Left colon (tissue), 2 donors: ENCODE measurements at places on chromosomes 3 and 15.

DNA sequence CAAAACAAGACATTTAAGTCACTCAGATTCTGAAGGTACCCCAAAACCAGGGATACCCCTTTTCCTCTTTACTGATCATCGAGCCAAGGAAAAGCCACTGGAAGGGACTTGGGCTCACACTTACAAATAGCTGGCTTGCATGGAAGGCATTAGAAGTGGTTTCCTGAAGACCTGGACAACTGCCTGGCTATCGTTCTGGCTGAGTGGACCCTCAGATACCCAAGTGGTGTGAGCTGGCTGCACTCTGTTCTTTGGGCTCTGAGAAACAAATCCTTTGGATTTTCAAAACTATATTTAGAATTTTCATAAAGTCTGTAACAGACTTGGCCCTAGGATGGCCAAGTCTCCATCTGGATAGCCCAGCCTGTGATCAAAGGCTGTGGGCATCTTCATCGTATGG is 110.1 kb upstream of the CTDSPL start:
- DNase-seq, result no peak

DNA sequence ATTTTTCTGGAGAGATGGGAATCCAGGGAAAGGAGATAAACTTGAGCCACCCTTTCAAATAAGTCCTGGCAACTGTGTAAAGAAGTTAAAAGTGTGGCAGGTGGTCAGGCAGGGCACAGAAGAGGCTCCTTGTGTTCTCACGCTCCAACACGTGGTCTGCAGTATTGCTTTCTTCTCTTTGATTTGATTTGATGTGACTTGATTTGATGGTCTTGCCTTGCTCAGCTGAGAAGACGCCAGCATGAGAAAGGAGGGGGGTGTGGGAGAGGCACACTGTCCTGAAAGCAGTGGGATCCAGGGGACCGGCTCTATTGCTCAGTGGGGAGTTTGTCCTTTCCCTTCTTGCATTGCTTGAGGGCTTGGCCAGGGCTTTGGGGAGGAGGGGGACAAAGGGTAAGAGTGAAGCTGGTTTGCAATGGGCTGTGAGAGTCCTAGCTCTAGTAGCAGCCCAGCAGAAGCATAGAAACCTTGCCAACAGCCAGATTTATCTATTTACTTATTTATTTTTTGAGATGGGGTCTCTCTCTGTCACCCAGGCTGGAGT is 25.7 kb upstream of the NEO1 start:
- DNase-seq, result no peak

- no peak for DNase-seq
Measured at GRCh38 chr15:64667736-64668161, 107.6 kb downstream of the RBPMS2 start.

DNA sequence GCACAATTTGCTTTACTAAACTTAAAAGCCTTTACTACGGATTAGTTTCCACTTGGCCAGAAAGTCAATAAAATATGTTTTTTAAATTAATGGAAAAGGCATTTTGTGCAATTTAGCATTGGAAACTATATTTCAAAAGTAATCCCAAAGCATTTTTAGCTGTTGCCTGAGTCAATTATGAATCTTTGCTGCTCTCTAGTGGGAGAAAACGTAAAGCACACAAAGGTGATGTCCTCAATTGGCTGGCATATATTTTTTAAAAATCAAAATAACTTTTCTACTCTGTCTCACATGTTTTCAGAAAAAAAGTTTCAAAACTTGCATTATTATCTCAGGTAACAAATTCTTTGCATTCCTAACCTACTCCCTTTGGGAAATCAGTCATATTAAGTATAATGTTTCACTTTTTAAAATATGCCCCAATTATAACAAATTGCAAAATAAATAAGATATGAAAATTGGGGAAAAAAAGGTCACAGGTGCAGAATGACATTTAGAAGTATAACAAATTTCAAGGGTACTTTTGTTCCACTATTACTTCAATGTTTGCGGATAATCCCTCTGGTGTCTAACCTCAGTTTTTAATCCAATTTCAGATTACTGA is 47.2 kb upstream of the TEX55 start:
- DNase-seq, result no peak

- DNase-seq, result no peak
Measured at GRCh38 chr3:73484656-73485248, 140.0 kb downstream of the PDZRN3 start.

DNA sequence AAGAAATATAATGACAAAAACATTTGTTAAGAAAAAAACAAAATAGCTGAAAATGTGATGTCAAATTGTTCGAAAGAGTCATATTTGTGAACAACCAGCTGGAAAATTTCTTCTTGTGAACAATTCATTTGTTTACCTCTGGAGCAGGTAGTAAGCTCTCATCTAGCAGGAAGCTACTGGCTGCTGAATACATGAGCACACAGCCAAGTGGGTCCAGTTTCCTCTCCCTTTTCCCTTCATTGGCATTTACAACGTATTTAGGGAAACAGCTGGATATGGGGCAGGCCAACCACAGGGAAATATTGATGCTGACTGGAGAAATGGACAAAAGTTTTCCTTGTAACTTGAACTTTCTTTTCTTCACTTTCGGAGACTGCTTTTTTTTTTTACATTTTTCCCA is 1354.7 kb upstream of the EPHA6 start:
- no peak for DNase-seq

DNA sequence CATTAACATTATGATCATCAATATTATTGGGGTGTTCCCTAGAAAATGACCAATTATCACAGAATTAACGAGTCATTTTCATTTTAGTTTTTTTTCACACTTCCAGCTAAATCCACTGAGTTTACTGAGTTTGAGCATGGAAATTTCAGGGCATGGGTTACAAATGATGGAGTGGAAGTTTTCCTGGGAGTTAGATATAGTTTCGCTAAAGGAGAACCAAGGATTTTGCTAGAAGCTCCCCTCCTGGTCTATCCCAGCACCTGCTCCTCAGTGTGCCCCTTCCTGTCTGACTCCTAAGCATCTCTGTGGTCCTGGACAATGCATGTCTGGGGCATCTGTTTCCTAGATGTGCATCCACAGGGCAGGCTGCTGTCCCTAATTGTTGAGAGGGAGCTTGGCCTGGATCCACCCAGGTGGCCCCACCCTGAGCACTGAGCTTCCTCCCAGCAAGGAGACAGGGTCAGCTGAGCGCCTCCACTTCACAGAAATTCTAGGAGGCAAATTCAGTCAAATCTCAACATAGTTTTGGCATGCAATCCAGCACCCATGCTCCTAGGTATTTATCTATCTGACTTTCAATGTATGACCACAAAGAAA is 102.3 kb upstream of the GOLGA6L6 start:
- DNase-seq, result no peak

DNA sequence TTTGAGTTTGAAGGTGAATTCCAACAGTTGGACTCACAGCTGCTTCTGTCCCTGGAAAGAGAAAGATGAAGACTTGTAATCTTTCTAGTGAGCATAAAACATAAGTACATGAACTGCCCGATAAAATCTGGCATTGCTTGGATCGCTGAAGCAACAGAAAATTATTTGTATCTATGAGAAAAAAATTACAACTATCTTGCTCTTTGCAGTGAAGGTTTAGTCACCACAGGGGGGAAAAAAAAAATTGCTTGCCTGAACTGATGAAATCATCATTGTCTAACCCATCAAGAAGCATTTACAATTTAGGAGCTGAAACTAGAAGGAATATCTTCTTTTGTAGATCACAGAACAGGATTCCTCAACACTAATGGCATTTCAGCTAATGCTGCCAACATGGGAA is 20.0 kb downstream of the TMEM207 start:
- DNase-seq, result no peak

- DNase-seq, result no peak
Measured at GRCh38 chr3:14211621-14212020, 33.0 kb downstream of the LSM3 start.

- no peak for DNase-seq
Measured at GRCh38 chr15:55401786-55402246, 6.3 kb downstream of the CCPG1 start.

DNA sequence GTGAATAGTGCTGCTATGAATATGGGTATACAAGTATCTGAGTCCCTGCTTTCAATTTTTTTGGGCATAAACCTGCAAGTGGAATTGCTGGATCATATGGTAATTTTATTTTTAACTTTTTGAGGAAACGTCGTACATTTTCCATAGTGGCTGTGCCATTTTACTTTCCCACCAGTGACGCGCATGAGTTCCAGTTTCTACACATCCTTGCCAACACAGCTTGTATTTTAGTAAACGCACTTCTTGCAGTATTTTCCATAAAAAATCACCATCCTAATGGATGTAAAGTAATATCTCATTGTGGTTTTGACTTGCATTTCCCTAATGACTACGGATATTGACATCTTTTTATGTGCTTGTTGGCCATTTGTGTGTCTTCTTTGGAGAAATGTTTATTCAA is 105.0 kb downstream of the NFKBIZ start:
- DNase-seq, result no peak

GRCh38 chr15:62788224-62788623 is 254.3 kb upstream of the TPM1 start:
- DNase-seq, result no peak

GRCh38 chr3:148307443-148307843 is 390.3 kb upstream of the AGTR1 start:
- no peak for DNase-seq

- DNase-seq, result no peak
Measured at GRCh38 chr3:154904328-154904727, 175.8 kb upstream of the MME start.

DNA sequence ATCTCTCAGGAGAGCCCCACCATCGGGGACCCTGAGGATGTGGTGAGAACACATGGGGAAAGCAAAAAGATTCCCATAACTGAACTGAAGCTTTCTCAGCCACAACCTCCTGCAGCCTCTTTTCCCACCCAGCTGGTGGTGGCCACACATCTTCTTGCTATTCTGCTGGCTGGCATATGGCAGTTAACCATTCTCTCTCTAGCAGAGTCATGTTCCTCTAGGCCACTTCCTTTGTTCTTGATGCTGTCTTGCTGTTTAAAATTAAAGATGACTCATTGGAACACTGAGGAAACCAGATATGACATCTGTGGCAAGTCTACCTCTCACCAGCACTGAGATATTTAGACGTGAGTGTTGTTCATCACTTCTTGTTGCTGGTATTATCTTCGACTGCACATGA is 180.3 kb upstream of the ROBO2 start:
- DNase-seq, result no peak

DNA sequence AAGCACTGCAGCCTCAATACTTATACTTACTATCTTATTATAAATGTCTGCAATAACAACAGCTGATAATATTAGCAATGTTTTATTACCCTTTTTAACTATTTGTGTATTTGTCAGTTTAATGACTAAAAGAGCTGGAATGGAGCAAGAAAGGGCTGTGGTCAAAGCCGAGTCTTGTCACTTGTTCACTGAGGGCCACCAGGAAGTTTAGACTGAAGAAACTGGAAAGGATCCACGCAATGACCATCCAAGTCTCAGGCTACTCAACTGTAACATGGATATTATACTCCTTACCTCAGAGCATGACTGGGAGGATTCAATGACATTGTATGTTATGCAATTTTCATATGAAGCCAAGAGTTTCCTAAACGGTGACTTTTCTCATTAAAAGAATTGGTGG is 90.4 kb downstream of the TJP1 start:
- no peak for DNase-seq

- DNase-seq, result no peak
Measured at GRCh38 chr15:26157081-26157480, 294.0 kb upstream of the ATP10A start.

DNA sequence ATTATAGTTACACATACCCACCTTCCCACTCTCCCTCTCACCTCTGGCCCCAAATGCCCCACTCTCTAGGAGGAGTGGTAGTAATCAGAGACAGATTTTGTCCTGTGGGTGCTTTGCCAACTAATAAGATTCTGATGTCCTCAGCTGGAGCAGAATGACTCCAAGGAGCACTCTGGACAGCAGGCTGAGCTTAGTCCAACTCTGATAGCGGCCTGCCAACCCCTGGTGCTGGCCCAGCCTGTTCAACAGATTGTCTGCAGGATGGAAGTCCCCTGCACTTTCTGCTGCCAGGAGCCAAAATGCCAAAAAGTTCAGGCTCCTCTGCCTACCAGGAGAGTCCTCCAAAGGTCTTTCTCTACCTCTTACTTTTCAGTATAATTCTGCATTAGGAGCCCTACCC is 160.5 kb upstream of the UMPS start:
- no peak for DNase-seq

GRCh38 chr3:146464005-146464595 is 5.3 kb downstream of the PLSCR2 start:
- no peak for DNase-seq

DNA sequence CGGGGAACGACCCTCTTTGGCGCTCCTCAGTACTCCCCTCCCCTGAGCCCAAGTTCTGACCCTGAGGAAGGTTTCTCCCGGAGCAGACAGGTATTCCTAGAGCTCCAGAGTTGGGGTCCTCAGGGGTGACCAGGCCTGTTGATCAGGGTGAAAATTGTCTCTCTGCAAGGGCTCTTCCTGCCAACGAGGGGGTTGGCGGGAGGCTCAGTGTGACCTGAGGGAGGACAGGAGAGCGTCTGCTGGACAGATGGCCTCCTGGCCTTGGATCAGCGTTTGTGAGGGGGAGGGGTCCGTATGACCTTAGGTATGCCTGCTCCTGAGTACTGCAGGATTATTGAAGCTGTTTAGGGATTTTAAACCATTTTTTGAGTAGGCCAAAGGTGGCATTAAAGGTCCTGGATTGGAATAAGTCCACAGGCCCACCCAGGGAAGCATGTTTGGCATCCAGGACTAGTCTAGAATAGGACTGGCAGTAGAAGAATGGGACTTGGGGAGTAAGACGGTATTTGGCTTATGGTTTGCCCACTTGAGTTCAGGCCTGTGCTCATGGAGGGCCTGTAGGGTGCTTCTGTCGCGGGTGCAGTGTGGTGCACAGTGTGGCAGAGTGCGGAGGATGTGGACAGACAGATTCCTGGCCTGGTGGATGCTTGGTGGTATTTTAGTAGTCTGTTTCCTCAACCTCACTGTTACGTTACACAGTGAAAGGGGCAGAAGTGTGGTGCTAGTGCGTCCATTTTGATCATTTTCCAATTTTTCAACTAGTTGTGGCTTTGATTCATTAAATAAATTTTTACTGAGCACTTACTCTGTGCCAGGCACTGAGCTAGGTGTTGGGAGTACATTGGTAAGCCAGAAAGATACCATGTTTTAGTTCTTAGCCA is 959 bp downstream of the ZNF592 start:
- peak; percentile 48 for DNase-seq

GRCh38 chr15:87145696-87146095 is 1066.0 kb downstream of the AGBL1 start:
- no peak for DNase-seq

DNA sequence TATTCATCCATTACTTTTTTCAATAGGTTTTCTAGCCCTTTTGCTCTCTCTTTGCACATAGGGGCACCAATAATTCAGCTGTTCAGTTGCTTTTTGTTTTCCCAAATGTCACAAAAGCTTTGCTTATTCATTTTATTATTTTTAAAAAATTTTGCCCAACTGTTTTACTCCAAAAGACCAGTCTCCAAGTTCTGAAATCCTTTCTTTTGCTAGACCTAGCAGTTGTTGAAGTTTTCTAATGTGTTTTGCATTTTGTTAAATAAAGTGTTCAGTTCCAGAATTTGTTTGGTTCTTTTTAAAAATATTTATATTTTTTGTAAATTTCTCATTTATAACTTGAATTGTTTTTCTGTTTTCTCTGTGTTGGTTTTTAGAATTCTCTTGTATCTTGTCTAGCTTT is 1227.3 kb downstream of the ROBO2 start:
- DNase-seq, result no peak
